ENCODE measurements at places on chromosomes 7 and 10.

DNA sequence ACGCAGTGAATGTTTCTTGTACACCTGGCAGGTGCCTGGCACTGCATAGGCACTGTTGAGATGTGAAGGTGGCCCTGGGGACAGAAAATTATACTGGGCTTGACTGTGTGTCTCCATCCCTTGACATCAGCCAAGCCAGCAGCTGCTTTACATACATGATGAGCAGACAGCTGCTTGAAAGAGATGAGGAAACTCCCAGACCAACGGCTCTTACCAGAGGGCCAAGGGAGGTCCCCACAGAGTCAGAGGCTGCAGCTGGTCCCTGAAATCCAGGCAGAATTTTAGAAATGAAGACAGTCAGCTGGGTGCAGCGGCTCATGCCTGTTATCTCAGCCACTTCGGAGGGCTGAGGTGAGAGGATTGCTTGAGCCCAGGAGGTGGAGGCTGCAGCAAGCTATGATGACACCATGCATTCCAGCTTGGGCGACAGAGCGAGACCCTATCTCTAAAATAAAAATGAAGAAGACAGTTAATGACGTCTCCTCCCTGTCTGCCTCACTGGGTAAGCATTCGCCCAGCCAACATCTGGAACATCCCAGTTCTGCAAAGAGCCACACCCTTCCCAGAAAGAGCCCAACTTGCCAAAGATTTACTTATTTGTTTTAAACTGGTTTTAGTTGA, 17.6 kb downstream of the LIMK1 start:
- no peak for DNase-seq

GRCh38 chr10:86439544-86439943, 72.9 kb upstream of the GRID1 start:
- DNase-seq: no peak

GRCh38 chr10:94315024-94315451, 47.7 kb downstream of the NOC3L start:
- no peak for DNase-seq

DNA sequence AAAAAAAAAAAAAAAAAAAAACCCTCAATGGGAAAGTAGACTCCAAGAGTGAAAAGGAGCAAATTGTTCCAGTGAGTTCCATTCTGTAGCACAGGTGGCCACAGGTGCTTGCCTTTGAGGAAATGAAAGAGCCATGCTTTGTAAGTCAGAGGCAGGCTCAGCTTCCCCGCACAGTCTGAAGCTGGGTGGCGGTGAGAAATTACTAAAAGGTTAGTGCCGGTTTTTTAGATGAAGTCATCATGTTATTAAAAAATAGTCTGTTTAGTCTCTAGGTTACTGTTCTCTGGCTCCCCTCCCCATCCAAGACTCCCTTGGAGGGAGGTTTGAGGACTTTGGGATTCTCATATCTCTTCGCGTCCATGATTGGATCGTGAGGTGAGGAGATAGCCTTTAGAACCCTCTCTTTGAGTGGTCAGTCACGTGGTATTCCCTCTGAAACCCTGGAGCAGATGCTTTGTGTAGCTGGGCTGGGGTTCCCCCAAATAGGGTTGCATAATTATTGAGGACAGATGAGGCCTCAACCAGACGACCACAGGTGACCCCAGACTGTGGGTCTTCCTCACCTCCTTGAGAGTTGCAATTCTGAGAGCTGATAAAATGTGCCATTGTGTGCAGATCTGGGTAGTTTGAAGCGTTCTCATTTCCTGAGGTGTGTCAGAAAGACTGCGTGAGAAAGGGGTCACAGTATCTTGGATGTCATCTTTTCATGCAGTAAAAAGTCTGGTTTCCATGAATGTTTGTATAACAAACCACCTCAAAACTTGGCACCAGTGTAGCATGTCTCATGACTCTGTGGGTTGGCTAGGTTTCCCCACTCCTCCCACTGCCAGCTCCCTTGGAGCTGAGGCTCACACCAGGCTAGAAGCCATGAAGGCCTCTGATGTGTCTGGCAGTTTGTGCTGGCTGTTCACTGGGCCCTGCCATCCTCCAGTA, 27.1 kb downstream of the OGDH start:
- peak; percentile 56 for DNase-seq

- DNase-seq: no peak
Observed at GRCh38 chr10:110487411-110488331, 10.0 kb upstream of the DUSP5 start.

DNA sequence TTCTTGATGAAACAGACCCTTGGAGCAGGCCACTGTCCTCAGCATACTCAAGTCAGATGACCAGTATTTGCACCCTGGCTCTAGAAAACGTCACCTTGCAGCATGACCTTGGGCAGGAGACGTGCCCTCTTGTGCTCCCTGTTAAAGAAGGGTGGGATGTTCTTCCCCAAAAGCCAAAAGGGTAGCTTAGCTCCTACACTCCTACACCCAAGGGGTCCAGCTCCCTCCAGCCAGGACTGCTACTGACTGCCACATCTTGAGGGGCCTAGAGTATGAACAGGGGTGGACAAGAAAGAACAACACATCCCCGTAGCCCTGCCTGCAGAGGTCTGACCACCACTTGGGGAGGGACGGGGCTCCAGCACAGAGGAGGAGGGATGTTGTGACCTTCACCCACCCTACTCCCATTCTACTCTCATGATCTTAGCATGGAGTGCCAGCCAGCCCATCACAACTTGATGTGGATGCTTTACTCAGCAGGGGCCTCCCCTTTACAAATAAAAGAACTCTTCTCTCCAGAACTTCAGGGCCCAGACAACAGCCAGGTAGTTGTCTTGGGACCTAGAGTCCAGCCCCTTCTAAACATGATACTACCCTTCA, 165.3 kb upstream of the ZMIZ1 start:
- no peak for DNase-seq

DNA sequence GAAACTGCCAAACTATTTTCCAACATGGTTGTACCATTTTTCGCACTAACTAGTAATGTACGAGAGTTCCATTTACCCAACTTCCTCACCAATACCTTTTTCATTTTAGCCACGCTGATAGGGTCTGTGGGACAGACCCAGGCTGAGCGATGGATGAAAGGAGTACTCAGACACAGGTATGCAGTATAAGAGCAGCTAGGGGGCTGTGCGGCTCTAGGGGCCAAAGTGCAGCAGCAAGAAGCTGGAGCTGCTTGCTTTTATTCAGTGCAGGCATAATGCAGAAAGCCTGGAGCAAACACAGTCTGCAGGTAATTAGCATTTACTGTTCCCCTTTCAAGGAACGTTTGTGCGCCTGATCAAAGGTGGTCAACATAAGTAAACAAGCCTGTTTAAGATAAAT, 21.0 kb downstream of the UCMA start:
- DNase-seq: no peak

DNA sequence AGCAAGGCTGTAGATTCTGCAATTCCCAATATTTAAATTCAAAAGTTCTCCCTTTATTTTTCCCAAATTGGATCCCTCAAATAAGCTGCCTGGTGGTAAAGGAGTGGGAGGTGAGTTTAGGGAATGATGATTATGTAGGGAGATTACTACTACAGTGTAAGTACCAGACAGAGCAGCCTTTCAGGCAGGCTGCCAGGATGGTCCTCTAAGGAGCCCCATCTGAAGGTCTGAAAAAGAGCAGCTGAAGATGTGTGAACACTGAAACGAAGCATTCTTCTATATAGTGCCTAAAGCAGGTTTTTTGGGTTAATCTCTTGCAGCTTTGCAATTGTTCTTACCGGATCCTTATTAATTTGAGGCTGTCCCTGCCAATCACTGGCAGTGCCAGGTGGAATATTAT, 84.7 kb downstream of the CREB5 start:
- DNase-seq: no peak
